IPS DF 6.9 (cell line): ENCODE measurements at places on chromosomes 3 and 15.

GRCh38 chr3:52440249-52440551 lies 4.7 kb downstream of the SEMA3G start:
- DNase-seq, result no peak

DNA sequence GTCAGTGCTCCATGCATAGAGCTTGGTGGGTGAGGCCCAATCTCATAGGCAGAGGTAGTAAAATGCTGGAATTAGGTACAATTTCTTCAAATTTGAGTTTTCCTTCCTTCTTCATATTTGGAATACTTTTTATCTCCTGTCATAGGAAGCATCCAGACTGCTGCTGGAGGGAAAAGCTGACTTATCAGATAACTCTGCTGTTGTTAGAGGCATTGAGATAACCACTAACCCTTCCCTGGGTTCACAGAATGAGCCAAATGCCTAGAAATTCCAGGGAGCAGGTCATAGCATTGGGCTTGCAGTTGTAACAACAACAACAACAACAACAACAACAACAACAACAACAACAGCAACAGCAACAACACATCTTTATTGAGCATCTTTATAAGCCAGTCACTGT lies 332.7 kb downstream of the PDCD6IP start:
- DNase-seq, result no peak

GRCh38 chr3:15796771-15797641 lies 773 bp downstream of the ANKRD28 start:
- no peak for DNase-seq

- no peak for DNase-seq
Measured at GRCh38 chr3:126941721-126942270, 41.1 kb upstream of the PLXNA1 start.

- peak; percentile 45 for DNase-seq
Measured at GRCh38 chr3:46368569-46368968, 2.2 kb upstream of the CCR5 start.

- no peak for DNase-seq
Measured at GRCh38 chr3:100518983-100519382, 26.6 kb downstream of the TMEM45A start.

DNA sequence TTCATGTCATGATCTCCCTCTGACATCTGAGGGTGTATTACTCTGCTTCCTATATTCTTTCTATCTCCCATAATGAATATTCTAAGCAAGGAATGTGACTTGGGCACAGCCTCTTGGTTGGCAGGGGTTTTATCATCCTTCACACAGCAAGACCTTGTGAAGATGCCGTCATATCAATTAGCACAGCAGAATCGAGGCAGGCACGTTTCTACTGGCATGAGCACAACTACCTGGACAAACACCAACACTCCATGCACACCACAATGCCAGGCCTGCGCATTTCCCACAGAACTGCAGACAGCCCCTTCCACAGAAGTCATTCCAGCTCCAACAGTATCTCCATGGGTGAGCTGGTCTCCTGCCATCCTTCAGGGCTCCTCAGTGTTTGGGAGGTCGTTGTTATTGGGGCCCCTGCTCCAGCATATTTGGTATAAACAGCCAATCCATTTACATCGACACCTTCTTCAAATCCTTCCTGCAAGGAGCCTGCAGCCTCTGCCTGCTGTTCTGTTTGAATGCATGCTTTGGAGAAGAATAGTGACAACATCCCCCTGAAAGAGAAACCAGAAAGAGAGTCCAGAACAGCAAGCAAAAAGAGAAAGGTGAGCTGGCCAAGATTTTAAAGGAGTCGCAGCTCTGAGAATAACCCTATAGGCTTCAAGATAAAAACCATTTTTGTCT lies 275.5 kb downstream of the SHOX2 start:
- no peak for DNase-seq

- DNase-seq, result no peak
Measured at GRCh38 chr3:183275937-183276336, 22.9 kb downstream of the B3GNT5 start.

GRCh38 chr3:132871956-132872355 lies 149.7 kb upstream of the NPHP3 start:
- no peak for DNase-seq

DNA sequence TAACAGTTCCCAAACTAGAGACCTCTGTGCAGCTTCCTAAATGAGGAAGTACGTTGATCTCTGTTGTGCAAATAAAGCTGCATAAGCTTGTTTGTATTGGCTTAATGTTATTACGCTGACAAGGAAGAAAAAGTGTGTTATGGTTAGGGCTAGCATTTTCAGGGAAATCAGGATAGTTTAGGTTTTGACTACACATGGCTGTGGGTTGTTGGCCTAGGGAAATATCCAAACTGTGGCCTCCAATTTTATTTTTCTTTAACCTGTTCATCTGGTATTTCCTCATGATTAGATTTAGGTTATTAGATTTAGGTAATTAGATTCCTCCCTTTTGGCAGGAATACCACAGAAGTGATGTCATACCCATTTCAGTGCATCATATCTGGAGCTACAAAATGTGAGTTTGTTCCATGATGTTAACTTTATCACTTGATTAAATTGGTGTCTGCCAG lies 8.7 kb upstream of the MCCC1 start:
- DNase-seq, result no peak

DNA sequence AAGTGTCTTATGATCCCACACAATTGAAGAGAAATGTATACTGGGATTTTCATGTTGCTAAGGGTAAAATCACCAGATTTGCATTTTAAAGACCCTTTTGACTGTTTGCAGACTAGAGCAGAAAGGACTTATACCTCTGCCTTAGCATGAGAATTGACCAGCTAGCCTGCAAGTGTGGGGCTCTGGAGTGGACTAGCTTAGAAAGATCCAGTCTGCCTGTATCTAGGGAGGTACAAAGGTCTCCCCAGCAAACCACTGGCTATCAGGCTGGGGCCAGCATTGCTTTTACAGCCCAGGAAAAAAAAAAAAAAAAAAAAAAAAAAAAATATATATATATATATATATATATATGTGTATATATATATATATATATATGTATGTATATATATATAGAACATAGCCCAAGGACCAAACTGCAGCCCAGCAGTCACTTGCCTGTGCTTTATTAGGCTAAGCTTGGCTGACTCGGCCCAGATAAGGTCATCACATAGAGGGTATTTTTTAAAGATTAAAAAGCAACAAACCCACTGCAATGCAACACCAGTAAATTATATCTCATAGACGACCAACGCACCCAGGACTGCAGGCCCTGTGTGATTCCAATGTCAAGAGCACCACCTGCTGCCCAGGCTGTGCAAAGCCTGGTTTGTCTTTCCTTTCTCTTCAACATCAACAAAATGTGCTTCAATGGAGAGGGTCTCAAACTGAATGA lies 63.7 kb downstream of the DCLK3 start:
- peak; percentile 47 for DNase-seq

GRCh38 chr3:123392871-123393620 lies 55.8 kb downstream of the ADCY5 start:
- DNase-seq, result no peak

DNA sequence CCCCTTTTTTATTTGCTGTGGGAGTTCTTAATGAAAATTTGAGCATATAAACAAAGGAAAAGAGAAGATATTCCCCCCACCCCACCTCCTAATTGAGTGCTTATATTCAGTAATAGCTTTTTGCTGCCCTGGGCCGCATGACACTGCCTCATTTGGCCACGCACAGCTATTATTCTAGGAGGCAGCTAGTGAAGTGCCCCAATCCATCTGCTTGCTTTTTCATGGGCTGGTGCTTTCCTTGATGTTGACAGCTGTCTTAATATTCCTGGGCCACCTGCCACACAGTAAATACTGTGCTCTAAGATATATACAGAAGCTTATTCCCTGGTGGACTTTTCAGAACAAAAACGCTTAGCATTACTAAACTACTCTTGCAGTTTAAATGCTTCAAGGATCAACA lies 3.8 kb upstream of the CRYBG3 start:
- no peak for DNase-seq

GRCh38 chr15:94584833-94585244 lies 353.5 kb downstream of the MCTP2 start:
- no peak for DNase-seq

- no peak for DNase-seq
Measured at GRCh38 chr15:66004618-66005262, 135.4 kb downstream of the RAB11A start.

DNA sequence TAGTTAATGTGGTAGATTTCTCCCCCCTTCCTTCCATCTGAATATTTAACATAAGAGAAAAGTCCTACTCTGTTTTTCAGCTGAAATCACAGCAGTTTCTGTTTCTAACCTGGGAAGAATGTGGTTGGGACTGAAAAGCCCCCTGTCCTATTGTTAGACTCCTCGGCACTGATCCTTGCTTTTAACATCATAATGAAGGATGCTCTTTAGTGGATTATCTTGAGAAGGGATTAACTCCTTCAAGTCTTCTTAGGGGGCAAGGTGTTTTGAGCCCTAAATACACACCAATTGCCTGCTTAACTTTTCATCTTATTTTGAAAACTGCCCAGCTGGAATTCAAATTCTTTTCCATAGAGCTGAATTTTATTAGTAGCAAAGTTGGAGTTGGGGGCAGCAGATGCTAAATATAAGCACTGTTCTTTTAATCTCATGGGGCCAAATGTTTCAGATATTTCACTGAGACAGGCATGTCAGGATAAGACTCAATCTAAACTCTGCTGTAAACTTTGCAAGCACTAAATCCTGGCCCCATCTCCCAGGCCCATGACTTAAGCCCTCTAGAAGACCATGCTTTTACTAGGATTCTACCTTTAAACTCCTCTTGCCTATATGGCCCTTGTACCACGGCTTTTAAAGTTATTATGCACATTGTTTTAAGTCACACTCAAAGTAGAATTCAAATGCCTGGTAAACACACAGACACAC lies 243.2 kb upstream of the NR2F2 start:
- DNase-seq, result peak; percentile 35
